CD8-positive, alpha-beta T cell (primary cell): ENCODE measurements at places on chromosomes 7 and 10.

DNA sequence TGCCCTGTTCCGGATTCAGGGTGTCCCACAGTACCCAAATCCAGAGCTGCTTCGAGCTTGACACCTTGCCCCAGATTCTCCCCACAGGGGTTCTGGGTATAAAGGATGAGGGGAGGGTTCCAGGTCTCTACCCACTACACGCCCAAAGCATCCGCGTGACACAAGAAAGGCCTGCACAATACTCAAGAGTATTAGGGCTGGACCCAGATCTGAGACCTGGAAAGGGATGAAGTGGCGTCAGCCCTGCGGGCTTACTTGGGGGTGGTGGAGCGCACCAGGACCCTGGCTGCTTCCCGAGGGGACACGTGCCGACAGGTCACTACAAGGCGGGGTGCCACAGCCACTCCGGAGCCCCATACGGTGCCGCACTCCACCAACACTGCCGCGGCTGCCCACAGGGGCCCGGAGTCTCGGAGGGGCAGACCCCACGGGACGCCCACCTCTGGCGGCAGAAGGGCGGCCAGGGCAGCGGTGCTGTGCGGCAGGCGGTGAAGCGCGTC lies 1.3 kb downstream of the TYSND1 start:
- DNase-seq: no peak

- DNase-seq: no peak
These were observed 52.3 kb downstream of the NEURL1 start for GRCh38 chr10:103545771-103546281.

- DNase-seq: no peak
These were observed 1.7 kb downstream of the SDK1 start for GRCh38 chr7:3302681-3303320.

- DNase-seq: no peak
These were observed 99.6 kb downstream of the DNAH11 start for GRCh38 chr7:21642422-21642821.

DNA sequence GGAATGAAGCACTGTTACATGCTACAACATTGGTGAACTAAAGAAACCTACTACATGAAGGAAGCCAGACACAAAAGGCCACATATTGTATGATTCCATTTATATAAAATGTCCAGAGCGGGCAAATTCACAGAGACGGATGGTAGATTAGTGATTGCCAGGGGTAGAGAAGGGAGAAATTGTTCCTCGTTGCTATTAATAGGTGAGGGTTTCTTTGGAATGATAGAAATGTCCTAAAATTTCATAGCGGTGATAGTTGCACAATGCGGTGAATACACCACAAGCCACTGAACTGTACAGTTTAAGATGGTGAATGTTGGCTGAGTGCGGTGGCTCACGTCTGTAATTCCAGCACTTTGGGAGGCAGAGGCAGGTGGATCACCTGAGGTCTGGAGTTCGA lies 29.0 kb downstream of the DENND2A start:
- DNase-seq: no peak

- no peak for DNase-seq
These were observed 14.5 kb downstream of the VWDE start for GRCh38 chr7:12389089-12389700.

GRCh38 chr10:119208553-119208940 lies 1.2 kb downstream of the GRK5 start:
- no peak for DNase-seq

GRCh38 chr10:32253821-32254220 lies 93.1 kb downstream of the EPC1 start:
- DNase-seq: no peak

DNA sequence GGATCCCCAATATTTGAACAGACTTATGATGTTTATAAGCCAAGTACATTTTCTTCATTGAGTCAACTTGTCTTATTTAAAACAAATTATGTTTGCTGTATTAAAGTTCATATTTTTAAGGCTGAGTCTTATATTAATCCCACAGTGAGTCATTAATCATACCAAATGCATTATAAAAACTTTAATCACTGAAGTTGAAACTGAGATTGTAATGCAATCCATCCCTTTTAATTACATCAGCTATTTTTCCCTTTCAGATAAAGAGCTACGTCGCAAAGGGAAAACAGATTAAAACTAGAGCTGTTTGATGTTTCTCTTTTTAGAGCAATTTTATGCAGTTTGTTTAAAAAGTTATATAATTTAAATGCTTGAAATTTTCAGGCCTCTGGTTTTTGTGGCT lies 183.0 kb downstream of the ARID5B start:
- no peak for DNase-seq

DNA sequence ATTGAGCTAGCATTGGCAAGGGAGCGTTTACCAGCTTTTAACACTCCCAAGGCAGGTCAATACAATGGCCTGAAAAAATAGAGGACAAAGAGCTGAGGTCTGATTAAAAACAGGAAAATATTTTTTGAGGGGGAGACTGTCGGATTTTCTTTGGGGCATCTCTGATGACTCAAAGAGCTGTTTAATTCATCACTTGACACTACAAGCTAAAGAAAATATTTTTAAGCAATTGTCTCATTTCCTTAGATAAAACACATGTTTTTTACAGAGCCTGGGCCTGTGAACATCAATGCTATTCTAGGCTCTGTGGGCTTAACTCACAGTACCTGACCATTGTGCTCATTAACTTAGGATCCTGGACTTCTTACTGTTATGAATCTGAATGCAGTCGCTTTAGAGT lies 100.8 kb downstream of the NRP1 start:
- no peak for DNase-seq

GRCh38 chr10:86365346-86366032 lies 1.1 kb downstream of the GRID1 start:
- no peak for DNase-seq

GRCh38 chr7:107597953-107598352 lies 17.9 kb downstream of the BCAP29 start:
- no peak for DNase-seq

GRCh38 chr10:75639736-75640135 lies 208.3 kb downstream of the LRMDA start:
- DNase-seq: no peak

DNA sequence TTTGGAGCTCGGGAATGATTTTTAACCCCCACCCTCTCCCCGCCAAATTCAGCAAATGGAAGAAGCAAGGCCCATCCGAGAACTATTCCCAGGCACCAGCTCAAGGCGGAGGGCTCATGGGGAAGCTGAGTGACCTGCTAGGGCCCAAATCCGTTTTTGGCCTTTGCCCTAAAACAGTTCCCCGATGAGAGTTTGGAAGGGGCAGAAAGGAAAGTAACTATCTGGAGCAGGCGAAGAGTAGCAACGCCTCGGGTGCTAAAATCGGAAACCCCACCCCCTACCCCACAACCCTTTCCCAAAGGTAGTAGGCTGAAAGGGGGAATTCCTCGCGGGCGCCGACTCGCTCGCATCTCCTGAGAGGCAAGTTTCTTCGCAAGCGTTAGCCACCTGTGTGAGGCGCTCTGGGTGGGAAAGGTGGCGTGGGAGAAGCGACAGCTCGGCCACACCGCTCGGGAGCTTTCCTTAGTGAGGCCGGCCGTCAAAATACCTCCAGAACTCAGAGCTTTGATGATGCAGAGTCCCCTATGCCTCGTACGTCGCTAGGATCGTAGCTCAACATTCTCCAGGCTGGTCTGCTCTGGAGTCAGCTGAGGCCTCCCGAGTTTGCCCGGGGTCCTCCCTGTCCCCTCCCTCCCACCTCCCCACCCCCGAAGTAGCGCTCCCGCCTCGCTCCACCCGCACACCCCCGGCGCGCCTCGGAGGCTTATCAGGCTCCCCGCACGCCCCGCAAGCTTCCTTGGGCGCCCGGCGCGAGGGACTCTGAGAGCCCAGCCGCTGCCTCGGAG lies 642 bp upstream of the PRKG1 start:
- no peak for DNase-seq

GRCh38 chr10:92692080-92692671 lies 2.4 kb downstream of the HHEX start:
- peak; percentile 10 for DNase-seq

DNA sequence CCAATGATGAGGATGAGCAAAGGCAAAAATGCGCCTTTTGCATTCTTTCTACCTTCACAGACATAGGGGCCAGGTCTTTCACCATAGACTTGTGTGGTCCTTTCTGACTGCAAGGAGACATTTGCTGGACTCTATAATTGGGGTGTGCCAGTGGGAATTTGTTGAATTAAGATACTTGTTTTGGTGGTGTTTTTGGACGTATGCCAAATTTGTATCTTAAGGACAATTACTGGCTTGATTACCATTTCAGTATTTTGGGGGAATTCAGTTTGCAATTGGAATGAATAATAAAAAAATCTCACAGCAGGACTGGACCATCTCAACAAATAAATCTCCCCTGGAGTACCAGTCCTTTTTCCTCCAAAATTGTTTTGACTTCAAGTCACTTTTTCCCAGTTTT lies 47.9 kb downstream of the SND1 start:
- DNase-seq: no peak

GRCh38 chr10:46291817-46292572 lies 5.2 kb downstream of the ANTXRL start:
- DNase-seq: no peak
